ENCODE measurements at places on chromosomes 12 and 14.

- H3K27me3 ChIP-seq = no peaks in the 10 kb centered on the region
- no peak overlapping the region for H3K4me3 ChIP-seq
- peaks cover 14% of the 10 kb centered on the region for H3K4me1 ChIP-seq
- no peak overlapping the region for H3K27ac ChIP-seq
- no peaks in the 10 kb centered on the region for H3K36me3 ChIP-seq
- DNase-seq = no peak
Measured at GRCh38 chr12:45263587-45263986, 47.7 kb downstream of the ANO6 start.

GRCh38 chr14:55976655-55977054 lies 141.6 kb upstream of the PELI2 start:
- no peaks in the 10 kb centered on the region for H3K36me3 ChIP-seq
- H3K4me1 ChIP-seq = no peaks in the 10 kb centered on the region
- peak overlapping the region; percentile 30 for H3K27ac ChIP-seq
- no peaks in the 10 kb centered on the region for H3K27me3 ChIP-seq

GRCh38 chr12:1795785-1796514 lies 24.4 kb upstream of the LRTM2 start:
- peak overlapping the region; percentile 60 for H3K4me3 ChIP-seq
- peak overlapping the region; percentile 68 for H3K27ac ChIP-seq
- H3K27me3 ChIP-seq = no peaks in the 10 kb centered on the region
- peak; percentile 91 for DNase-seq
- no peaks in the 10 kb centered on the region for H3K36me3 ChIP-seq

DNA sequence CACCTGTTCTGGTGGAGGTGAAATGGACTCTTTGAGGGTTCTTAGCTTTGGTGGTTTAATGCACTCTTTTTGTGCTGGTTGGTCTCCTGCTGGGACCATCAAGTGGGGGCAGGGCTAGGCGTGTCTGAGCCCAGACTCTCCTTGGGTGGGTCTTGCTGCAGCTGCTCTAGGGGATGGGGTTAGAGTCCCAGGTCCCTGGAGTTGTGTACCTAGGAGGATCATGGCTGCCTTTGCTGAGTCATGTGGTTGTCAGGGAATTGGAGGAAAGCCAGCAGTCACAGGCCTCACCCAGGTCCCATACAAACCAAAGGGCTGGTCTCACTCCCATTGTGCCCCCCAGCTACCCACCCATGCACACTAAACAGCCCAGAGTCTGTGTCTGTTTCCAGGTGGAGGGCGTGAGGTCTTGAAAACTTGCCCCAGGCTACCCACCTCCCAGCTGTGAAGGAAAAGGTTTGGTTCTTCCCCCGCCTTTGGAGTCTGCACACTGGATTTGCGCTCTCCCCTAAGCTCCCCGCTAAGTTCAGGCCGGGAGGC lies 387.7 kb downstream of the TMTC2 start:
- H3K27me3 ChIP-seq = no peaks in the 10 kb centered on the region
- H3K4me3 ChIP-seq = no peak overlapping the region
- no peaks in the 10 kb centered on the region for H3K4me1 ChIP-seq
- no peak for DNase-seq

DNA sequence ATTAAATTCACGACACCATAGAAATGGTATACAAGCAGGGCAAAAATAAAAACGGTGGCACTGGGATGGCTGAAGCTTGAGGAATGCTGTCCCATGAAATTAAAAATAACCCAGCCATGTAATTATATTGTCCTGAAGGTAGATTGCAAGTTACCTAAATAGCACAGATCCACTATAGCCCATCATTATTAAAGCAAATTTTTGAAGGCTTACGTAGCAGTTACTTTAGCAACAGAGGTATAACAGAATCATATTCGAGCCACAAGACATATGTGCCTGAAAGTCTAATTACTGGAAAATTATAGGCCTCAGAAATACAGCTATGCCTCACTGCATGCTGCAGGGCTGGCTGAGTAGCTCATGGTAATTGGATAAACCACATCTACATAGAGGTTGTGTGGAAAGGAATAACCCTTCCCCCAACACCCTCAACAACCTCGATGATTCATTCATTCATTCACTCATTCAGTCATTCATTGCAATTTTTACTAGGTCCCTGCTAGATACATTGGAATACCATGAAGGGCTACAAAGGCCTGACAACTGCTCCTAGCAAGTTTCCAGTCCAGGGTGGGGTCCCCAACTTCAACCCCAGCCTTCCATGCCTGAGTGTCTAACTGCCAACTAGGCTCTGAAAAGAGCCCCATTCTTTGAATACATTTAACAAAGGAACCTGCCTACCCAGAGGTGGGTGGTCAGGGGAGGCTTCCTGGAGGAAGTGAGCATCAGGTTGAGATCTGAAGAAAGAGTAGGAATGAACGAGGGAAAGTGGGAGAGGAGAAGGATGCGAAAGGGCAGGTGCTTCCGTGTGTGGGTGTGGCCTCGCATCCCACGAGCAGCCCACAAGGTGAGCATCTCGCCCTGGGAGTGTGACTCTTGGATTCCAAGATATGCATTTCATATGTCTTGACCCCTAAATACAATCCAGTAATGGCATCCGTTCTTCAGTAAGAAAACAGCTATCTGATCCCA lies 18.0 kb upstream of the CMKLR1 start:
- no peak overlapping the region for H3K4me3 ChIP-seq
- no peak for DNase-seq
- H3K36me3 ChIP-seq = no peaks in the 10 kb centered on the region
- no peak overlapping the region for H3K27ac ChIP-seq
- H3K27me3 ChIP-seq = no peaks in the 10 kb centered on the region

- DNase-seq = no peak
- no peak overlapping the region for H3K27ac ChIP-seq
- no peaks in the 10 kb centered on the region for H3K27me3 ChIP-seq
- H3K36me3 ChIP-seq = no peaks in the 10 kb centered on the region
- no peak overlapping the region for H3K4me3 ChIP-seq
Measured at GRCh38 chr14:35362911-35363374, 41.6 kb downstream of the NFKBIA start.

GRCh38 chr12:100857418-100857817 lies 62.8 kb downstream of the ANO4 start:
- DNase-seq = no peak
- no peak overlapping the region for H3K27ac ChIP-seq
- no peaks in the 10 kb centered on the region for H3K27me3 ChIP-seq
- H3K4me1 ChIP-seq = no peaks in the 10 kb centered on the region

DNA sequence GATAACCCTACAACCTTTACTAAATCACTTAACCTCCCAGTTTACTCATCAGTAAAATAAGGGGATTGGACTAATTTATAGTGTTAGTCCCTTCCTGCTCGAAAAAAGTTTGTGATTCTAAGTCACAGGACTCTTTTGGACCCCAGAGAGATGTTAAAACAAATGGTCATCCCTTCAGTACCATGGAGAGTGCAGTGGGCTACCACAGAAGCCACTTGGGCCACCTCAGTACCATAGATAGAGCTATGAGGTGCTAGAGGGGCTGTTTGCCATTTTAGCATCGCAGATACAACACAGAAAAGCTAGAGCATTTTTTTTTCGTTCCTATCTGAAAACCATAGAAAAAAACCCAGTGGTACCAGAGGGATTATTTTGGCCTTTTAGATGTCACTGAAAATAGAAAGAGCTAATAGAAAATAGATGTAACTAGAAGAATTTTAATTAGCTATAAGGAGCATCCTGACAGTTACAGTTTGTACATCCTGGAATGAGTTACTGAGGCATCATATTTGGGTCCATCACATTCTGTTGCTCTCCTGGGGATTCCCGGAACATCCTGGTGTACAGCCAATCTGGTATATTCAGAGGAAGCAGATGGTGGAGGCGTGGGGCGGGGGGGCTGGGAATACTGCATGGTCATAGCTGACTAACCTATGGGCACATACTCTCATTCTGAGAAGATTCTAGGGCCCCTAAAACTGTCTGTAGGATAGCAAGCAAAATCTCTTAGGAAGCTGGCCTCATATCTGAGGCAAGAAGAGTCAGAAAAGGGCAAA lies 2.8 kb downstream of the ZNF219 start:
- H3K4me1 ChIP-seq = peaks cover 5% of the 10 kb centered on the region
- H3K27me3 ChIP-seq = no peaks in the 10 kb centered on the region
- peak overlapping the region; percentile 98 for H3K27ac ChIP-seq
- H3K4me3 ChIP-seq = no peak overlapping the region

DNA sequence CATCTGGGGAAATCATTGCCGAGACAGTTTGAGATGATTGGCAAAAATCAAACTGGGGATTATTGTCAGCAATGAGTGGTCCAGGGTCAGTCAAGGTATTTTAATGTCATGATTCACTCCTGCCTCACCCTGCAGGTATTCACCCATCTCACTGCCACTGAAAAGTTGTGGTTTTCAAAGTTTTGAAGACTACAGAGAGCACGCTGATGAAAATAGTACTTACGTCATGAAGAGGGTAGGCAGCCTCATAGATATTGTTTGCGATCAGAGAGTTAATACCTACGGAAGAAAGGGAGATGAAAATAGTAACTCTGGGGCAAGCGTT lies 138.0 kb downstream of the ANO2 start:
- H3K4me3 ChIP-seq = no peak overlapping the region
- no peak overlapping the region for H3K27ac ChIP-seq
- no peak for DNase-seq
- no peaks in the 10 kb centered on the region for H3K27me3 ChIP-seq
- no peaks in the 10 kb centered on the region for H3K36me3 ChIP-seq
- no peaks in the 10 kb centered on the region for H3K4me1 ChIP-seq

DNA sequence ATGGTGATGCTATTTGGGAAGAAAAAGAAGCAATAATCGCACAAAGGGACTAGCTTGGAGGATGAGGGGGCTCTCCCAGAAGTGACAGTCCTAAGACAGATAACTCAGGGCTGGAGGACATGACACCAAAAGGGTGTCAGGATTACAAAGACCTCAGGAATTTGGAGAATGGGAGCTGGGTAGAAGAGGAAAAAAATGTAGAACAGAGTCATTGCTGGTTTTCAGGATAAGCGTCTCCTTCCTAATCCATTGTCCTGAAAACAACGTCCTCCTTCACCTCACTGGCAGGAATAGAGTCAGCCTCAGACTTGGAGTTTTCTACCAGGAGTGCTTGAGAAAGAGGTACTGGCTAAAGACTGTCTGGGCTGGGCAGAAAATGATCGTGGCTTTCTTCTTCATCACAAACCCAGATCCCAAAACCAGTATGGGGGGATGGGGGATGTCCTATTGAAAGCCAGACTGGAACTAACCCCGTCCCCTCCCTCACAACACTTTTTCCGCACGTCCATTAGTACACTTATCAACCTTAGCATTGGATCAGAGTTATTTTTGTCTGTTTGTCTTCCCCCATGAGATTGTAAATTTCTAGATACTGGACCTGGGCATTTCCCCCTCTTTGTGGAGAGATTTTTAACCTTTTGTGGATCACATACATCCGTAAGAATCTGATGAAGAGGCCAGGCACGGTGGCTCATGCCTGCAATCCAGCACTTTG lies 14.3 kb downstream of the B4GALNT3 start:
- H3K27me3 ChIP-seq = no peaks in the 10 kb centered on the region
- DNase-seq = no peak
- no peak overlapping the region for H3K4me3 ChIP-seq
- no peaks in the 10 kb centered on the region for H3K36me3 ChIP-seq
- no peaks in the 10 kb centered on the region for H3K4me1 ChIP-seq
- no peak overlapping the region for H3K27ac ChIP-seq

DNA sequence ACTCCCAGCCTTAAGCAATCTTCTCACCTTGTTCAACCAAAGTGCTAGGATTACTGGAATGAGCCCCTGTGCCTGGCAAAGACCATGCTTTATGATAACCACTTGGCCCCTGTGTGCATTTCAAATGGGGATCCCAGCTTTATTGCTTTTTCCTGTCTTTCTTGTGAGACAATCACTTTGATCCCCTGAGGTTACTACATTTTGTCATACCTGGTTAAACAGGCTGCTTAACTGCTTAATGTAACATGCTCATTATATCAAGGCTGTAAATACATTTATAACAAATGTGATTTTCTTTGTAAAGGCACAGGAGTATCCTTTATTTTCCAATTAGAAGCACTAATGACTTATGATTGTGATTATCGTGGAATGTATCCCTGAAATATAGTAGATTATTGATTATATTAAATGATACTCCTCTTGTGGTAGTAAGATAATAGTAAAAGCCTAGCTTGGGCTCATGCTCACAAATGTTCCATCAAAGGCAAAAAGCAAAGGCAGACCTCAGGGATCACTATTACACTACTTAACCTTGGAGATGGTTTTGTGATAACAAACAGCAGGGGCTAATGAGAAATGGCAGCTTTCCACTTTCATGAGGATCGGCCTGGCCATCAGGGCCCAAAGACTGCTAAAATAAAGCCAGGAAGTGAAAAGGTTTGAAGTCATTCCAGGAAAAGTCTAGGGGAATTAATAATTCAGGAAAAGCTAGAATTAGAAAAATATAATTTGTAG lies 290.8 kb upstream of the MDGA2 start:
- H3K36me3 ChIP-seq = no peaks in the 10 kb centered on the region
- H3K27ac ChIP-seq = no peak overlapping the region
- no peak overlapping the region for H3K4me3 ChIP-seq
- DNase-seq = no peak
- no peaks in the 10 kb centered on the region for H3K27me3 ChIP-seq
- no peaks in the 10 kb centered on the region for H3K4me1 ChIP-seq

- no peaks in the 10 kb centered on the region for H3K27me3 ChIP-seq
- no peak overlapping the region for H3K4me3 ChIP-seq
- H3K4me1 ChIP-seq = no peaks in the 10 kb centered on the region
- DNase-seq = no peak
Measured at GRCh38 chr14:105060751-105061427, 4.3 kb downstream of the GPR132 start.

GRCh38 chr12:123278101-123278627 lies 6.5 kb upstream of the CDK2AP1 start:
- H3K36me3 ChIP-seq = no peaks in the 10 kb centered on the region
- no peaks in the 10 kb centered on the region for H3K27me3 ChIP-seq
- no peak overlapping the region for H3K4me3 ChIP-seq
- no peak for DNase-seq
- H3K27ac ChIP-seq = no peak overlapping the region
- no peaks in the 10 kb centered on the region for H3K4me1 ChIP-seq

GRCh38 chr14:100271247-100271939 lies 32.4 kb downstream of the YY1 start:
- H3K27me3 ChIP-seq = no peaks in the 10 kb centered on the region
- no peaks in the 10 kb centered on the region for H3K4me1 ChIP-seq
- H3K4me3 ChIP-seq = no peak overlapping the region
- H3K36me3 ChIP-seq = no peaks in the 10 kb centered on the region
- H3K27ac ChIP-seq = peak overlapping the region; percentile 11
- DNase-seq = no peak

DNA sequence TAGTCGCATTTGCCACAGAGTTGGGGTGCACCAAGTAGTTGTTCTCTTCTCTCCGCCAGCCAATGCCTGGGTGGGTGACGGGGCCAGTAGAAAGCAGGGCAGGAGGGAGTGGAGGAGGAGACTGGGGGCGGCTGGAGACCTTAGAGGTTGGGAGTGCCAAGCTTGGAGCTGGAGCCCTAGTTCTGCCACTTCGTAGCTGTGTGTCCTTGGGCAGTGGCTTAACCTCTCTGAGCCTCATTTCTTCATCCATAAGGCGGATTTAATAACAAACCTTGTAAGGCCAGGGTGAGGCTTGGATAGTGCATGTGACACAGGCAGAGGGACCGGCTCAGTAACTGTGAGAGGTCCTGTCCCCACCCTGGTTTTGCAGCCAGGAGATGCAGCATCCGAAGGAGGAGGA lies 81.1 kb upstream of the LHX5 start:
- no peaks in the 10 kb centered on the region for H3K4me1 ChIP-seq
- H3K4me3 ChIP-seq = no peak overlapping the region
- no peak overlapping the region for H3K27ac ChIP-seq
- no peaks in the 10 kb centered on the region for H3K36me3 ChIP-seq
- no peaks in the 10 kb centered on the region for H3K27me3 ChIP-seq
- no peak for DNase-seq
